ENCODE measurements at places on chromosomes 5 and 9.

- DNase-seq: no peak
Measured at GRCh38 chr9:129637673-129638439, 4.1 kb downstream of the ASB6 start.

DNA sequence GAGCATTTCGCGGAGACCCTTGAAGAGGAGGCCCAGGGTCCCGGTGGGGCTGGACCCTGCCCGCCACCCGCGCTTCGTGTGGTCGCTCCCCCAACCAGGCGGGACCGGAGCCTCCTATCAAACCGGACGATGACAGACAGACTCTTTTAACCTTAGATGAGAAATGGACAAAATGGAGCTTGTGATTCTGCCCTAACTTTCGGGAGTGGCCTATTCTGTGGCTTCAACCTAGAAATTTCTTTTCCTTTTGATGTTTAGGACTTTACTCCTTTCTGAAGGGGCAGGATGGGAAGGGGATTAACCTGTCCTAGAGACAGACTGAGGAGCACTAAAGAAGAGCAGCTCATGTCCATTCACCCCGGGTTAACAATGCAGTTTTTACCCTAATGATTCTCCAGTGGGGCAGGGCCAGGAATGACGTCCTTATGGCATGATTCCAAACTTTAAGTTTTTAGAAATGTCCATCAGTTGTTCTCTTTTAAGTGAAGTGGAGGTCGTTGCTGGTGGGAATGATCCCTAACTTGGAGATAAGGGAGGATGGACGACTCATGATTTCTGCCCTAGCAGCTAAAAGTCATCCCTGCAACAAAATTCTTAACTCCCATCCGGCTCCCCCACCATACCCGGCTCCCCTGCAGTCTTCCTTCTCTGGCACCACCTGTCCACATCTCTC, 1.0 kb downstream of the NIPSNAP3A start:
- DNase-seq: no peak

- DNase-seq: no peak
Measured at GRCh38 chr9:101977614-101978210, 239.3 kb upstream of the GRIN3A start.

DNA sequence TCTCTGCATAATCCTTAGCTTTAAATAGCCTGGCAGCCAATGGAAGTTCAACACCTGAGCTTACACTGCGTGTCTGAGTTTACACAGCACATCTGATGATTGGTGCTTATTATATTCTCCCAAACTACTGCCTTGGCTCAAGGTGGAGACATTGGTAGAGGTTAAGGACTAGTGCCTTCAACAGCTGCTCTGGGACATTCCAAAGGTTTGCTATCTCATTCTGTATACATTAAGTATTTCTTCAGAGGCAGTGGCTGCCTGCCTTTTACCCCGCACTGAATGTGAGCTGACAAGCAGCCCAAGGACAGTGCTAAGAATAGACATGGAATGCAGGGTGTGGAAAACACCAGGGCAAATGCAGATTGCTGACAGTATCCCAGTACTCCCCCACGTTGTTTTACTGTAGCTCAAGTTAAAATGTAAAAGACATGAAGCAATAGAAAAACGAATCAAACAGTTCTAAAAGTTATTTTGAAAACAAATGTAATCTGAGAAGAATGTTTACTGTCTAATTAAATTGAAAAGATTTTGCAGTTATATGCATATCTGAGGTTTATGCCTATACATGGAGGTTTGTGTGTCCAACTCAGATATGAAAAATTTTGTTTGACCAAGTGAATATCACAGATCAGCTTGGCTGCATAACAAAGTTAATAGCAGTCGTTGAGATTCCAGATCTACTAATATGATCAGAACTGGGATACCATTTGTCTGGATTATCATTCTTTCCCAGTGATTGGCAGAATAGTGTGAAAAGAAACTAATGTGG, 1.8 kb downstream of the HSPB3 start:
- no peak for DNase-seq

DNA sequence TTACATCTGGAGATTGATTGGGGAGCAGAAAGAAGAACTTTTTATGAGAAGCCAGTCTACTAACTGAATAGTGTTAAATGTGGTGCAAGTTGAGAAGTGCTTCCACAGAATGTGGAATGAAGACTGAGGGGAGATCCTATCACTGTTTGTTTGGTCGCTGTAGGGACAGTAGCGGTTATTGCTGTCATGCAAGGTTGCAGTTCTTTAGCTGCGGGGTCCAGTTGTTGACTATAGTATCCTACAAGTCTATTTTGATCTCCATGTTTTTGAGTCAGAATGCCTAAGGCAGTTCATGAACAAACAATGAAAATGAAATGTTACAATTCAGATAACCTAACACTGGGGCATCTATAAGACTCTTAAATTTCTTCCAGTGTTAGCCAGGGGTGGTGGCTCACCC, 45.3 kb upstream of the PDZD2 start:
- no peak for DNase-seq

DNA sequence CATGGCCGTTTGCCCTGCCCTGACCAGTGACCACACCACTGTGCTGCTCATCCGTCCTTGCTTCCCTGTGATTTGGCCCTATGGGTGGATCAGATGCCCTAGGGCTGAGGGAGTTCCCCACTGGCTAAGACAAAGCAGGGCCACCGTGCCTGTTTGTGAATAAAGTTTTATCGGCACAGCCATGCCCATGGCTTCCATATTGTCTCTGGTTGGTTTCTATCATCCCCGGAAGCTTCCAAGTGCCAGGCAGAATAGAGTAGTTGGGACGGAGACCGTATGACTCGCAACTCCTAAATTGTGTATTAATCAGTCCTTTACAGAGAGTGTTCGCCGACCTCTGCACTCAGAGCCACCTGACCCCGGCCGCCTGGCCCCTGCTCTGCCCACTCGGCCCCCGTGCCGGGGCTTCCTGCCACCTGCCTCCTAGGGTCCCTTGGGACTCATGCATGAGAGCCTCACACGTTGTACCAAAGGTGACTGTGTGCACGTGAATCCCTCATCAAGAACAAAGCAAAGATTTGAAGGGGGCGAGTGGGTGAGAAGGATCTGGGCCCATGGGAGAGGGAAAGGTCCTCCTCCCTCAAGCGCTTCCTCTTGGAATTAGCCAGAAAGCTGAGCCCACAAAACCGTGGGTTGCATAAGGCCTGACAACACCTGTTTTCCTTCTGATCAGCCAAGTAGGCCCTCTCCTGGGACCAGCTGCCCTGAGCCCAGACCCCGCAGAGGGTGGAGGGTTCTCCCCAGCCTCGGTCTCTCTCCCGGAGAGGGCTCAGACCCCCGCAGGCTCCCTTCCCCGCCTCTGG, 11.7 kb upstream of the FCN2 start:
- no peak for DNase-seq

DNA sequence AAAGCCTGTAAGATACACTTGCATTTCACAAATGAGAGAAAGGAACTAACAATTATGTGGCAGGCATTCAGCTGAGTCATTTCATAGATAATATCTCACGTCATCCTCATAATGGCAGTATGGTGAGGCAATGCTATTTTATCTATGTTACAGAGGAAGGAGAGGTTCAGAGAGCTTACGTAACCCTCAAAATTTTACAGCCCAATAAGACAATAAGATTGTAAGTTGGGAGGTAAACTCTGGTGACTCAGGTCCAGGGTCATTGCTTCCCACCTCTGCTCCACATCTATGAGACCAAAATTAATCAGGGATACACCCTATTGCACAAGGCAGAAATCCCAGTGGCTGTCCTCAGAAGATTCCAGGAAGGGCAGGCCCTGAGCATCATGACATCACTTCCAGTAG, 309.7 kb downstream of the NSG2 start:
- DNase-seq: no peak

DNA sequence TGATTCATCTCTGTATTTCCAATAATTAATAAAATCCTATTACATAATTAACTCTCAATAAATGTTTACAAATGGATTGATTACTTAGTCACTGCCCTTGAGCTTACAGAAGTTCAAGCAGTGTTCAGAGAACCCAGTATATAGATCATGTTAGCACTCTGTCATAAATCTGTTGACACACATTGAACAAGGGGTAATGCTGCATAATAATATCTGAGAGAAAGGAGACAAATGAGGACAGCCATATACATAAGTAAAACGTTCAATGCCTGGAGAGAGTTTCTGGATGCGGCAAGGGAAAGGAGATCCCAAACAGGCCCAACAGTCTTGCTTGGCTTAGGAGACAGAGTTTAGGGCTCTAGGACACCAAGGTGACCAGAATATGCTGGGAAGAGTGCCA, 270.2 kb downstream of the FBXL17 start:
- DNase-seq: no peak

GRCh38 chr5:169413416-169413815, 112.5 kb upstream of the SLIT3 start:
- DNase-seq: no peak

DNA sequence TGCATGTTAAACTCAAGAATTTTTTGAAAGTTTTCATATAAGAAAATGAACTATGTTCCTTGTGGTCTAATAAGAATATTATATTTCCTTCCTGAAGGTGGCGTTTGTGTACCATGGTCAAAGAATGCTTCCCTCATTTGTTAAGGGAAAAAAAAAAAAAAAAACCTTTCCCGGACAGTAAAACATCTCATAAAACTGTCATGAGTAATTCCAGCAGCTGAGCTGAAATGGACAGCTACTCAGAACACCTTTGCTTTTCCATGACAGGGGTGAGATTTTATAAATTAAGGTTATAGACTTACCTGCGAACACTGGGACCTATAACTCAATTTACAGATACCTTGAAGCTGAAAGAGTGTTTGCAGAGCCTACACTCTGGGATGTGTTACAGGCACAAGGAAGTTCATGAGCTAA, 113.2 kb upstream of the RANBP3L start:
- DNase-seq: no peak

DNA sequence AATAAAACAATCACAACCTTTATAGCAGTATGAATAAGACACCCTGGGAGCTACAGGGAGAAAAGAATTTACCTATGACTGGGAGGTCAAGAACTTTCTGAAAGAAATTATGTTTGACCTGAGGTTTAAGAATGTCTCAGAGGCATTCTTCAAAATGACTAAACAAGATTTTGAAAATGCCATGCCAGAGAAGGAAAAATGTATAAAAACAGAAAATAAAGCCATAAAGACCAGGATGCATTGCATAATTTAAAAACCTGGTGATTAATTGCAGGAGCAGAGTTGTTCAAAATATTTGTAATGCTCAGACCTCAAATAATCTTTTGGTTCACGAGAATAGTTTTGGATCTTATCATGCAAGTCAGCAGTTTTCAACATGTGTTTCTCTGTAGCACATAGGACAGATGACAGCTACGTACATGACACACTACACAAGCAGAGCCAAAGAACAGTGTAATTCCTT, 954.7 kb upstream of the ARRDC3 start:
- no peak for DNase-seq

DNA sequence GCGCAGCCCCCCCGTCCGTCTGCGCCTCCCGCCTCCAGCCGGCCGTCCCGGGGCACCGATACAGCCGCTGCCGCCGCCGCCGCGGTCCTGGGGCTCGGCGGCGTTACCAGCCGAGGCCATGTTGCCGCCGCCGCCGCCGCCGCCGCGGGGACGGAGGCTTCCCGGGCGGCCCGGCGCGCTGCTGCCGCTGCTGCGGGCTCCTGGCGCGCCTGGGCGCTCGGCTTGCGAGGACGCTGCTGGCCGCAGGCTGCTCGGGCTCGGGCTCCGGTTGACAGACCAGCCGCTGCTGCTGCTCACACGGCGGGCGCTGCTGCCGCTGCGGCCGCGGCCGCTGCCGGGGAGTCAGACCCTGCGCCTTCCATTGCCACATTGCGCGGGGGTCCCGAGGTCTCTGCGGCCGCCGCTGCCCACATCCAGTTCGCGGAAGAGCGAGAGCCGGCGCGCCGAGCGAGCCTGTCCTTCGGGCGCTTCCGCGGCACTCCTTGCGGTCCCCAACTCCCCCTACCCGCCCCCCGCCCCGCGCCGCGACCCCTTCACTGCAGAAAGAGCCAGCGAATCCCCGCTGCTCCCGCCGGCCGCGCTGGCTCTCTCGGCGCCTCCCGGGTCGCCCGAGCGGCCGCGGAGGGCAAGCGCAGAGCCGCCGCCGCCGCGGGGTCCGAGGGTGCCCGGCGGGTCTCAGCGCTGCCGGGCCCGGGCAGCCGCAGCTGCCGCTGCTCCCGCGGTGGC, 8.4 kb downstream of the PTCH1 start:
- peak; percentile 5 for DNase-seq

- DNase-seq: no peak
Measured at GRCh38 chr9:68966496-68966944, 47.4 kb downstream of the PRKACG start.

- no peak for DNase-seq
Measured at GRCh38 chr5:135012033-135012588, 21.9 kb downstream of the PITX1 start.

- DNase-seq: no peak
Measured at GRCh38 chr9:126454215-126454614, 127.6 kb downstream of the MVB12B start.

GRCh38 chr5:1494780-1495524, 28.8 kb downstream of the LPCAT1 start:
- DNase-seq: no peak

GRCh38 chr5:57862471-57862911, 379.9 kb upstream of the ACTBL2 start:
- no peak for DNase-seq

GRCh38 chr9:21998026-21998425, 3.4 kb downstream of the CDKN2B-AS1 start:
- no peak for DNase-seq

DNA sequence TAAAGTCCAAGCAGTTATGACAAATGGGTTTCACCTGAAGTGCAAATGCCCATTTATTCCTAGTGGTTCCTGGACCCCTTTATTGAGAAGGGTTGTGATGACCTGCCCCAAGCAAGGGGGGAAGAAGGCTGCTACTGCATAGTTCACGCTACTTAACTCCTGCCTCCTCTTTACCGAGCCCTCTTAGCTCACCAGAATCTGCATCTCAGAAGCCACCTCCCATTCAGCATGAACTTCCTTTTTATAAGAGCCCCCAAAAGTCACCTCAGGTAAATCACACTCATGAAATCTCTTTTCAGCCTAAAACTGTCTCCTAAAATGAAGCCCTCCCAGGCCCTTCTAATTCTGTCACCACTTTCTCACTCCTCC, 26.6 kb upstream of the C9orf72 start:
- no peak for DNase-seq

GRCh38 chr5:153699035-153699434, 208.6 kb downstream of the GRIA1 start:
- DNase-seq: no peak

DNA sequence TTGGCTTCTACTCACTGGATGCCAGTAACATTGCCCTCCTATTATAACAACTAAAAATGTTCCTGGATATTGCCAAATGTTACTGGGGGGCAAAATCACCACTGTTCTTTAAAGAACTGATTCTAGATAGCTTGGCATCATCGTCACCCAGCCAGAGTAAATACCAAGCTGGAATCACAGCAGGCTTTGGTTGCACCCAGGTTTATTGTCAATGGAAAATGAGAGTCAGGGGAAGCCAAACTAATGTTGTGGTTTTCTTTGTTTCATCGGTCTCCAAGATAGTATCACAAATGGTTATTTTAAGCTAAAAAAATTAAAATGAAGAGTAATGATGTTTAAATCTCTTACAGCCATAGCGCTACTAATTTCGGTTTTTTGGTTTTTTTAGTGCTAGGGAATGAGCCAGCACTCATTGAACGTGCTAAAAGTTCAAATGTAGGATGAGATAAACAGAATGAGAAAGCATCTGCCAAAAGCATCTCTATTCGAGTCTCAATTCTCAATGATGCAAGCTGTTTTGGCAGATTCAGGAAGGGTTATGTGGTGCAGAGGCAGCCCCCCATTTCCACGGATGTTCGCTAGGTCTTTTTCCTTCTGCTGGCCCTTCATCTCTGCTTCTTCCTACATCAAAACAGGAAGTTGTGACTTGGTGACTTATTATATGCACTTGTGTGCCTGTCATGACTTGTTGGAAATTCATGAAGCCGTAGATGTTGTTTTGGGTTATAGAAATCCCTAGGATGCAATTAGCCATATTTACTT, 558.0 kb downstream of the EBF1 start:
- no peak for DNase-seq

- DNase-seq: no peak
Measured at GRCh38 chr5:12013351-12013750, 109.1 kb upstream of the CTNND2 start.
